Uterus (tissue), 4 donors: ENCODE measurements at places on chromosomes 3 and 15.
A peak's percentile ranks its signal among the peaks of the same experiment; 100 is the strongest.

DNA sequence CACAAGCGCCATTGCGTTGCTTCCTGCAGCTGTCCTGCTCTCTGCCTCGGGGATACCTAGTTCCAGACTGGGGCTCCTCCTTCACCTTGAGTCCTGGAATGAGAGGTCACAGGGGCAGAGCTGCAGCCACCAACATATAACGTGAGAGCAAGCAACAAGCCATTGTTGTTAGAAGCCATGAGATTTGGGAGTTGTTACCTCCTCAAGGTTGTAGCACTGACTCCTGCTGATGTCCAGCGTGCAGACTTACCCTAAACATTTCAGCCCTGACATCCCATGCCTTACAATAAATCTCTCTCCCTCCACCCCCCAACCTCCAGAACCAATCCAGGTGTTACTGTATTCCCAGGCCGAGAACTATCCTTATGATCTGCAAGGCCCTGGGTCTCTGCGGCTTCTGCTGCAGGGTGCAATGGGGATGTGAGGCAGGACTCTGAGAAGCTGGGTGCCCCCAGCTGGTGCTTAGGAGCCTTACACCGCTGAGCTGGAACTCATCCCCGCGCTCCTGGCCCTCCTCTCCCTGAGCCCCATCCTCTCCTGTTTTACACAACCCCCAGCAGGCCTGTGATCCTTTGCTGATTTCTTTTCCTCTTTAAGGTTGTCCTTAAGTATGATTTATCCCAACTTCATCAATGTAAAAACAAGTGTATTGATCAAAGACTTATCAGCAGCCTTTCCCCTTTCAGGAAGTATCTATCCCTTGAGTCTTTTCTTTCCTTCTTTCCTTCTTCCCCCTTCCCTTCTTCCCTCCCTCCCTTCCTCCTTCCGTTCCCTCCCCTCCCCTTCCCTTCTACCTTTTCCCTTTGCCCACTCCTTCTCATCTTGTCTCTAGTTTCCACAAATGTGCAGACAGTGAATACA lies 84.2 kb upstream of the ABHD2 start:
- no peak for DNase-seq

DNA sequence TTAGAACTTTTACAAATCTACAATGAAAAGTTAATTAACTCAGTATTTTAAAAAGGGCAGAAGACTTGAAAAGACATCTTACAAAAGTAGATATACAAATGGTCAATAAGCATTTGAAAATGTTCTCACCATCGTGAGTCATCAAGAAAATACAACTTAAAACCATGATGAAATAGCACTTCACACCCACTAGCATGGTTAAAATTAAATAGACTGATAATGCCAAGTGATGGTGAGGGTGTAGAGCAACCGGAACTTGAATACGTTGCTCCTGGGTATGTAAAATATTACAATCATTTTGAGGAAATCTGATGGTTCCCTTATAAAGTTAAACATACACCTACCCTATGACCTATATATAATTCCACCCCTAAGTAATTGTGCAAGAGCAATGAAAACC lies 319.8 kb upstream of the UMPS start:
- DNase-seq, result no peak

- DNase-seq, result no peak
Measured at GRCh38 chr3:187802928-187803259, 57.6 kb upstream of the BCL6 start.

DNA sequence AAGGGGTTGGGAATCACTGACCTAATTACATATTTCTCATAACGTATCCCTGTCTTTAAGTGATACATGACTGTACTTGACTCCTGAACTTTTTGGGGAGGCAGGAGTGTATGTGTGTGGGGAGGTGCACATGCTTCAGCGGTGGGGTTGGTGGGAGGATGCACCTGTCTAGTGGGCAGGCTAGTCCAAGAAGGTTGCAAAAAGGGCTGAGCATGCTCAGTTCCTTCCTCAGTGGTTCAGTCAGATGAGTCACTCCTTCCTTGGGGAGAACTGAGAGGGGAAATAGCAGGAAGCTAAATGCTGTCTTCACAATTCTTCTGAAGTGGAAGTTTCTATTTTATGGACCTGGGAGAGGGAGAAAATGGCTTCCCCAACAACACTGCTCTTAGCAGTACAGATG lies 24.6 kb upstream of the AP4E1 start:
- DNase-seq, result no peak

DNA sequence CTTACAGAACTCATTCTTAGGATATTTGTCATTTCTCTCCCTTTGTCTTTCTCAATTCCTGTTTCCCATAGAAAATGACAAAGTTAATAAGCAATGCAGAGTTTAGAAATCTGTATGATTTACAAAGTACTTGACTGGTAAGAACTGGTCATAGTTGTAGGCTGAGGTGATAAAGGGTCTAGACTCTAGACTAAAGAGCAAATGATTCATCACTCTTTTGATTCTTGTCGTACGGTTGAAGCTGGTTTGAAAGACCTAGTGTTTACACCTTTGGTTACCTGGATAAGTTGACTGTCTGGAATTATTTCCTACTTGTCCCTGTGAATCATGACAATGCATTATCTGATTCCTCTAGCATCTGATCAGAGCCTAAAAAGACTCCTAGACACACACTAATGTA lies 58.9 kb upstream of the TP63 start:
- DNase-seq, result no peak

DNA sequence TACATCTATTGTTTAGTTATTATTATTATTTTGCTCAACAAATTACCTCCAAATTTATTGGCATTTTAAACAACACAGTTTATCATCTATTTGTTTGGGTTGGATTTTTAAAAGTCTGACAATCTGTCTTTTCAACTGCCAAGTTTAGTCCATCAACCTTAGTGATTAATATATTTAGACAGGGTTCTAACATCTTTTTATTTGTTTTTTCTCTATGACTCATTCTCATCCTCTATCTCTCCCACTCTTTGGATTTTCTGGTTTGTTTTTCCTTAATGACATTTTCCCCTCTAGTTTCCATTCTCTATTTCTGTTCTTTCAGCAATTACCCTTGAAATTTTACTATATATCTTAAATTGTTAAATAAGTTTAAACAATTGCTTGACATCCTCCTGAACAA lies 41.9 kb downstream of the EMC4 start:
- no peak for DNase-seq

GRCh38 chr15:23397779-23398178 lies 43.2 kb downstream of the GOLGA8S start:
- DNase-seq, result no peak

GRCh38 chr3:127746400-127747057 lies 73.8 kb downstream of the ABTB1 start:
- DNase-seq, result no peak

DNA sequence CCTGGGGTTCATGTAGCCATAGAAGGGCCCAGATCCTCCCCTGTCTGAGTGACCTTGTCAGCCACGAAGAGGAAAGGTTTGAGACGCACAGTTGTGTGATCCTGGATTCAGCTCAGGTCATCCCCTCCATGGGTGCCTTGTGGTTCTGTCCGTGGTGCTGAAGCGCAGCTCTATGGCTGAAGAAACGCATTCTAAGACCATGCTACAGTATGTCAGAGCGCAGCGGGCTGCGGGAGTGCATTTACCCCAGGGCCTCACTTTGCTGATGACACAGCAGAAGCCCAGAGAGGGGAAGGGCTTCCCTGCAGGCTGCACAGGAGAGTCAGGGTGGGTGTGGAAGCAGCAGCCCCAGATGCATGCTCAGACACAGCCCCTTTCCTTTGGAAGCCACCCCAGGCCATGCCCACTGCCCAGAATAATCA lies 68.8 kb upstream of the IQSEC1 start:
- DNase-seq, result no peak

DNA sequence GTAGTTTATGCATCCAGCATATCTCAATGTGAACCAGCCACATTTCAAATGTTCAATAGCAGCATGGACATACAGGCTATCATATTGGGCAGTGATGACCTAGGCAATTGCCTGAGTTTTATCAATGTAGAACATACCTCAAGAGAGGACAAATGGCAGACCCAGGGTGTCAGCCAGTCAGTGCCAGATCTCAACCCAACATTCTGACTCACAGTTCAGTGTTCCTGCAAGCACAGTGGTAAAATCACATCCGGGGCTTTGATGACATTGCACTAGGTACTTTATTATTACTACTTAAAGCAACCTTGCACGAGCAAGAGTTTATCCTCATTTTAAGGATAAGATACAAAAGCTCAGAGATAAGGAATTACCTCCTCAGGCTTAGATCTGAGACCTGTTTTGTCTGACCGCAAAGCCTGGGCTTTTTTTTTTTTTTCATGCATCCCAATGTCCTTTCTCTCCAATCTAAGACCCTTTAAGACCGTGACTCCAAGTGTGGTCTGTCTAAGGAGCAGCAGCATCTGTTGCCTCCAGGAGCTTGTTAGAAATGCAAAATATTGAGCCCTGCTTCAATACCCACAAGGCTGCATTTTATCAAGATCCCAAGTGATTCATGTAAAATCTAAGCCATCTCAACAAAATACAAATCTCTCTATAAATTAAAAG lies 60.1 kb downstream of the SLC12A1 start:
- no peak for DNase-seq

DNA sequence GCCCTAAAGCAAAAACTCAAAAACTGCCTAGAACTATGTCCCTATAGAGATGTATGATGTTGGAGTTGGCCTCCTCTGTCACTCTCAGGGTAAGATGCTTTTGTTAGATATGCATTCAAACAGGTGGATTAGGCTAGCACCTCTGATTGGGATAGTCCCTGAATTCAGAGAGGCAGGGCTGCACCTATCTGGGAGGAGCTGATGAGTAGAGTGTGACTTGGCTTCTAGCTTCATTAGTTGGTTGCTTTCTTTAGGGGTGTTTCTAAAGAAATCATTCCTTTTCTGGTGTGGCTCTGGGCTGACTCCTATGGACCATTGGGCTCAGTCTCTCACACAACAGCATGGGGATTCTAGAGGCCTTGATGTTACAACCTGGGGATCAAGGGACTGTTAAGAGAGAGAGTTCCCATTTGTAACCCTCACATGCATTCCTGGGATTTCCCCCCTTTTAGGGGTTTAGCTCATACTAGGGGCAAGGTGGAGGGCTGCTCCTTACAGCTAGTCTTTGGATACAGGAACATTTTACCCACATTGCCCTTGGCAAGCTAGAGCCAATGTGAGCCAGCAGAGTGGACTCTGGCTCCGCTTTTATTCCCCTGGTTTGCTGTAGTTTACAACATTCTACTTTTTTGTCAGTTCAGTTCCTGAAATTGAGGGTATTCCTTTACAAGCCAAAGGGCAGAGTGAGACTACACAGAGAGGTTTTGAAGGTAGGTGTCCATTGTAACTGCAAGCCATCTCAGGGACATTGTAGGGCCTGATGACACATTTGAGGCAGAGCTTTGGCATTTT lies 7.5 kb downstream of the ZNF592 start:
- DNase-seq, result no peak

DNA sequence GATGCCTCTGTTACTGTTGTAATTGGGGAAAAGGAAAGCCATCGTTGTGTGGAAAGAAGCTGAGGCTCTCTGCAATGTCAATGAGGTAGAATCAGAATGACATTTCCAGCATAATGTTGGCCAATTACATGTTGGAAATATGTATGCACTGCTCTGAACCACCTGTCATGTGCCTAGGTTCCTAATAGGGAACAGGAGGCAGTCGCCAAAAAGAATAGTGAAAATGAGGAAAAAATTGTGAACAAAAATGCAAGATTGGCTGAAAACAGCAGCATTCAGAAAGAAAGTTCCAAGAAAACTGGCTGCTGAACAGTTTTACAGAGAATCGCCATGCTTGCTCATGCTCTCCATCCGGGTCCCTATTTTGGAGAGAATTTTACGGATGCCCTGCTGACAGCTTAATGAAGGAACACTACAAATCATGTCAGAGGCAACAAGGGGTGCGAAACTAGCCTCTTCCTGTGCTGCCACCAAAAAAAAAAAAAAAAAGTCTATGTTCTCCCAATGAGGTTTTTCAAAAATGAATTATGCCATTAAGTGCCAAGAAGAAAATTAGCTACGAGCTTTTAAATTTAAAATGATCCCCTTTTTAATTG lies 305.9 kb upstream of the ARRDC4 start:
- no peak for DNase-seq

GRCh38 chr3:67699882-67700281 lies 45.5 kb upstream of the SUCLG2 start:
- no peak for DNase-seq

GRCh38 chr3:150391161-150391560 lies 16.9 kb upstream of the TSC22D2 start:
- DNase-seq, result no peak

DNA sequence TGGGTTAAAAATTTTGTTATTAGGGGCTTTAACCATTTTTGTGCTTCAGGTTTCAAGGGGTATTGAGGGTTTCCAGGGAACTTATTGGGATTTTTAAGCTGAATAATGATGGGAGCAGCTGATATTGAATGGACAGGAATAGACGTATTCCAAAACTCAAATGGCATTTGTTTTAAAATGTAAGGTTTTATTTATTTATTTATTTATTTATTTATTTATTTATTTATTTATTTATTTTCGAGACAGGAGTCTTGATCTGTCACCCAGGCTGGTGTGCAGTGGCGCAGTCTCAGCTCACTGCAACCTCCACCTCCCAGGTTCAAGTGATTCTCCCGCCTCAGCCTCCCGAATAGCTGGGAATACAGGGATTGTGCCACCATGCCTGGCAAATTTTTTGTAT lies 22.2 kb upstream of the SENP7 start:
- no peak for DNase-seq

GRCh38 chr3:39447637-39448483 lies 19.6 kb upstream of the MOBP start:
- DNase-seq, result peak; percentile 85

- DNase-seq, result no peak
Measured at GRCh38 chr3:174822320-174822719, 36.8 kb upstream of the NAALADL2 start.

DNA sequence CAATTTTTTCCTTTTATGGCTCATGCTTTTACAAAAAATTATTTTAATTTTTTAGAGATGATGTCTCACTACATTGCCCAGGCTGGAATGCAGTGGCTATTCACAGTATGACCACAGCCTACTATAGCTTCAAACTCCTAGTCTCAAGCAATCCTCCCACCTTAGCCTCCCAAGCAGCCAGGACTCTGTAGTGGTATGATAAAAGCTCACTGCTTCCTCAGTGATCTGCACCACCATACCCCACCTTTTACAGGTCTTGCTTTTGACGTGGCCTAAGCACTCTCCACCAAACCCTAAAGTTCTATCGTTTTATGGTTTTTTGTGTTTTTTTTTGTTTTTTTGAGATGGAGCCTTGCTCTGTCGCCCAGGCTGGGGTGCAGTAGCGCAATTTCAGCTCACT lies 14.0 kb upstream of the TMF1 start:
- no peak for DNase-seq

- no peak for DNase-seq
Measured at GRCh38 chr3:21392526-21392925, 358.5 kb downstream of the ZNF385D start.

GRCh38 chr3:42517117-42517516 lies 14.7 kb downstream of the VIPR1 start:
- no peak for DNase-seq

DNA sequence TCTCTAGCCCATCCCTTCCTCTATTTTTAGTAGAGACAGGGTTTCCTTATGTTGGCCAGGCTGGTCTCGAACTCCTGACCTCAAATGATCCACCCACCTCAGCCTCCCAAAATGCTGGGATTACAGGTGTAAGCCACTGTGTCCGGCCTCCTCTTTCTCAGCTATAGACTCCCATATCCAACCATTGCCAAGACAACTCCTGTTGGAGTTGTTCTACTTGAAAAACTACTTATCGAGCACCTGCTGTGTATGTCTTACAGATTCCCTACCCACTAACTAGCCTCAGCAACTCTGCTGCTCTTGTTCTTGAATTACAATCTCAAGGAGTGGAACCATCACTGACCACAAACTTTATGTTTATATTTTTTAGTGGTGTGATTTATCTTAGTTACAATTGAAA lies 186.6 kb downstream of the SLC9A9 start:
- no peak for DNase-seq

GRCh38 chr15:69037482-69037881 lies 23.0 kb downstream of the NOX5 start:
- no peak for DNase-seq
